Activated naive CD4-positive, alpha-beta T cell treated with anti-CD3 and anti-CD28 coated beads for 36 hours (primary cell): ENCODE measurements at places on chromosomes 4 and X.

DNA sequence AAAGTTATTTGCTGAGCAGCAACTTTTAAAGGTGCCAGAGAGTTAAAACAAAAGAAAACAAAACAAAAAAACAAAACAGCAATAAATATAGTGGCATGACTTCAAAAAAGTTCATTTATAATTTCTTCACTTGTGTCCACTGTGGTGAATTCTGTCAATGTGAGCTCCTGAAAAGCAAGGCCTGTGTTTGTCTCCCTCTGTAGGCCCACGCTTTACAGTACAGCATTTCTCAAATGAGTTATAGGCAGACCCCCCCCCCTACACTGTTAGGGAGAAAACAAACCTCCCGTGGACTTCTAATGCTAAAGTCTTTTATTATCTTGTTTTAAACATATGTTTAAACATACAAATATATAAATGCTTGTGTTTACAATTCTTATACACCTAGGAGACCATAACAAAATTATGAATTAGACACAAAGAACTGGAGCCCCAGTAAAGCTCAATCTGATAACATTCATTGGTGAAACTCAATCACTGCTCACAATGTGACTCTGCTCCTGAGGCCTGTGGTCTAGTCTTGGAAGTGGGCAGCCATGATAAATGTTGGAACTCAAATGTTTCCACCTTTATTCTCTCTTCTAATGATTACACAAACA is 47.0 kb upstream of the SCOC start:
- peak; percentile 32 for DNase-seq

DNA sequence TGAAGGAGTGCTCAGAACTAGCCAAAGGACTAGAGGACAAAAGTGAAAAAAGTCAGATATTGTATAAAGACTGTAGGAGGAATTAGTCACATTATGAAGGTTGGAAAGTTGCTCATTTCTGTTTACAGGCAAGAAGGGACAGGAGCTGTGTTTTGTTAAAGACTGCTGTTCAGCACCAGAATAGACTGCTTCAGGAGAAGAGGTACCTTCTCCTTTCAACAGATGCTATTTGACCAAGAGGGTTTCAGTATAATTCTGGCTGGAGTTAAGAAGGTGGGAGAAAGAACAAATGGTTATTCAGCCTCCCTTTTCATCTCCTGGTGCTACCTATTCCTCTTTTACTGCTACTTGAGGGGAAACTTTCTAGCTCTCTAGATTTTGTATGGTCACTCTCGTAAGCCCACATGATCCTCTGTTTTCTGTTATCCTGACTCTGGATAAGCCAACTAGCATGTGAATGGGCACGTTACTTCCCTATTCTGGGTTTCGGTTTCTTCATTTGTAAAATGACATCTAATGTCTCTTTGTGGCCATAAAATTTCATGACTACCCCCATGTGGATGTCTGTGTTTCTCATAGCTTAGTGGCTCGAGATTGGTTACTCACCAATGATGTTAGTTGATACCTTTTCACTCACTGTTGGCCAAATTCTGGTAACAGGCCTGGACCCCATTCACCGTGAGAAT is 68.9 kb downstream of the SH2D1A start:
- no peak for DNase-seq

- DNase-seq = no peak
These were observed 11.4 kb upstream of the SLAIN2 start for GRCh38 chr4:48329976-48330375.

DNA sequence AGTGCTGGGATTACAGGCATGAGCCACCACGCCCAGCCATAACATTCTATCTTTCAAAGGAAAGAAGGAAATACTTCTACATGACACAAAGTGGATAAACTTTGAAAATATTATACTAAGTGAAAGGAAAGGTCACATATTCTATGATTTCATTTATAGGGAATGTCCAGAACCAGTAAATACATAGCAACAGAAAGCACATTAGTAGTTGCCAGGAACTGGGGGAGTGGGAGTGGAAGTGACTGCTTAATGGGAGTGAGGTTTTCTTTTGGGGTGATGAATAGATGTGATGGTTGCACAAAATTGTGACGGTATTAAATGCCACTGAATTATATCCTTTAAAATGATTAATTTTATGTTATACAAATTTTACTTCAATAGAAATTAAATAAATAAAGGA is 95.7 kb upstream of the IL15 start:
- DNase-seq = no peak

DNA sequence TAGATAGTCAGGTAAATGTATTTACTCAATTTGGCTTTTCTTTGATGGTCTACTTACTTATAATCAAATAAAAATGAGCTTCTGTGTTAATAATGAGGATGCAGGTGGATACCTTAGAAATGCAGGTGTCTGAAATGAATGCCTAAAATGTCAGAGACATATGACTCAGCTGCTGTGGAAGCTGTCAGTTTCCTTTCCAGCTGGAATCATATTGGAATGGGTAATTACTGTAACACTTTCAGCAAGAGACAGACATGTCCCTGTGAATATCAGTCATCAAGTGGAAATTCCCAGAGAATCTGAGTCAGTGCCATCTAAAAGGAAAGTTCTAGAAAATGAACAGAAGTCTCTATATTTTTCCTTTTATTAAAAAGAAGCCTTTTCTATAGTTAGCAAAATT is 783.0 kb upstream of the AADAT start:
- DNase-seq = no peak

DNA sequence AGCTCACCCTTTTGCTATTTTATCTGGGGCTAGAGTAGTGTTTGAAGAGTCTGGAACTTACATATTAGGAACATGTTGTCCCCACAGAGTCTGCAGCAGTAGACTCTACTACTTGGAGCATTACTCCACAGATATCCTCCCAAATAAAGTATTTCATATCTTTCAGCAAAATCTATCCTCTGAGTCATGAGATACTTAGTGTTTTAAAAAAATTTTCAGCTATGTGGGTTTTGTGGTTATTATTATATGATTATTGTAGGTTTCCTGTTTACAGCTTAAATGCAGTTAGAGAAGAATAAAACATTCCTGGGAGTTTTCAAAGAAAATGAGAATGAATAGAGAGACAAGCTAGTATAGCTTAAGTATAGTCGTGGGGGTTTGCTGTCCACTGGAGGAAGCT is 30.9 kb downstream of the PAGE2 start:
- DNase-seq = no peak

- peak; percentile 25 for DNase-seq
These were observed at the start of gene DLG3 for GRCh38 chrX:70444326-70444945. TSS of gene DLG3 (plus strand) at chrX:70444835. CDS start at chrX:70445202, 367 bp downstream.

DNA sequence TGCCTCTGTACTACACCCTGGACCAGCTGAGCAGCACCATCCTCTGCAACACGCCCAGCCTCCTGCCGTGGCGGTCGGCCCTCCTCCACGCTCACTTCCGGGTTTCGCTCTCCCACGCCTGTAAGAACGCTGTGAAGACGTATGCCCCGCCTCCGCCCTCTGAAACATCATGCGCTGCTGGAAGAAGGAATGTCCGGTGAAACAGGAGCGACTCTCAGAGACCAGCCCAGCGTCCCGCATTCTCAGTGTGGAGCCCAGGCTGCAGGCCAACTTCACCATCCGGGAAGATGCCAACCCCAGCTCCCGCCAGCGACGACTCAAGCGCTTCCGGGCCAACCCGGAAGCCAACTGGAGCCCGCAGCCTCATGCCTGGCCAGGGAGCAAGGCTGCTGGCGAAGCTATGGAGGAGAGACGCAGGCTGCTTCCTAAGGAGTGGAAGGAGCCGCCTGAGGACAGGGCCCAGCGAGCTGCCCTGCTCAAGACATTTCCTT is 186.1 kb upstream of the SLITRK2 start:
- no peak for DNase-seq

DNA sequence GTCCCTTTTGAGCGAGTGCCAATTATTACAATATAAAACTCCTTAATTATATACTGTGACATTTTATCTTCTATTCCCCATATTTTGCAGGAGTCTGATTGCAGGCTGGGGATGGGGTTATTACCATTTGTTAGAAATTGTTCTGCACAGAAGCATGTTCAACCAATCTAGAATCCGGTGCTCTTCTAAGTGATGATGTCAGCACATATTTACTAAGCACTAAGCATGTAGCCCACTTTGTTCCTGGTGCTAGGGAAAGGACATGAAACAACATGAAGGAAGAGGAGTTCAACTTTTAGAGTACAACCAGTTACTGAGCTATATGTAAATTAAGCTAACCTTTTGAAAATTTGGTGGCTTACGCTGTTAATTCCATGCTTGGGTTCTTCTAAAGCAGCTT is 52.8 kb upstream of the IL1RAPL2 start:
- DNase-seq = no peak

DNA sequence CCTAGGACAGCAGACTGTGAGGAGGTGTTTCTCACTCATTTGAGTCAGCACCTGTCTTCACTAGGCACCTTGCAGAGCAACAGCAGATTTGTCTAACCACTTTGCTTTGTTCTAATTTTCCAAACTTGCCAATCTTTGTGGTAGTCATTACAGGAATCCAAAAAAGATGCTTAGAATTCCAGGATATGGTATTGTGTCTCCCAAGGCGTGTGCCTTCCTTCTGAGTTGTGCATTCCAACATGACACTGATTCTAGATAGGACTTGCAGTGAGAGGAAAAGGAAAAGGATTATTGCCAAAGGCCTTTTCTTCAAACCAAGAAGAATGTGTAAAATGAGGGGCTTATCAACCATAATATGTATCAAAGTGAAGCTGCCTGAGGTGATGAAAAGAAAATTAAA is 126.2 kb downstream of the MAPK10 start:
- no peak for DNase-seq

- no peak for DNase-seq
These were observed 61.3 kb upstream of the UNC5C start for GRCh38 chr4:95610061-95610569.

- no peak for DNase-seq
These were observed 106.8 kb downstream of the CLNK start for GRCh38 chr4:10577508-10578426.
